ENCODE measurements at places on chromosomes 7 and 10.

- DNase-seq, result no peak
Measured at GRCh38 chr10:34768261-34768971, 46.7 kb downstream of the PARD3 start.

- no peak for DNase-seq
Measured at GRCh38 chr10:80442879-80443278, 11.2 kb upstream of the TSPAN14 start.

GRCh38 chr10:43471935-43472720 lies 35.2 kb downstream of the ZNF487 start:
- no peak for DNase-seq

- no peak for DNase-seq
Measured at GRCh38 chr10:26479766-26480492, 41.8 kb downstream of the APBB1IP start.

GRCh38 chr7:50145226-50145625 lies 52.2 kb upstream of the ZPBP start:
- DNase-seq, result no peak
